Heart left ventricle (tissue), 16 donors: ENCODE measurements at places on chromosomes 2 and 18. TPM values are rescaled to one million over a fixed set of nuclear protein-coding genes. Genes with fewer than 3 reads are reported as not detected.

GRCh38 chr2:210792000-210792399, 235.6 kb downstream of the CPS1 start:
- peak; percentile 35 for DNase-seq

GRCh38 chr18:62505669-62506494, 16.9 kb upstream of the ZCCHC2 start:
- no peak for DNase-seq

GRCh38 chr2:173043476-173043875, 32.2 kb upstream of the MAP3K20 start:
- DNase-seq, result peak; percentile 37

- DNase-seq, result no peak
These were observed 38.3 kb downstream of the PAPOLG start for GRCh38 chr2:60794271-60794863.

- DNase-seq, result no peak
These were observed 68.6 kb downstream of the GALNT3 start for GRCh38 chr2:165725421-165725820.

DNA sequence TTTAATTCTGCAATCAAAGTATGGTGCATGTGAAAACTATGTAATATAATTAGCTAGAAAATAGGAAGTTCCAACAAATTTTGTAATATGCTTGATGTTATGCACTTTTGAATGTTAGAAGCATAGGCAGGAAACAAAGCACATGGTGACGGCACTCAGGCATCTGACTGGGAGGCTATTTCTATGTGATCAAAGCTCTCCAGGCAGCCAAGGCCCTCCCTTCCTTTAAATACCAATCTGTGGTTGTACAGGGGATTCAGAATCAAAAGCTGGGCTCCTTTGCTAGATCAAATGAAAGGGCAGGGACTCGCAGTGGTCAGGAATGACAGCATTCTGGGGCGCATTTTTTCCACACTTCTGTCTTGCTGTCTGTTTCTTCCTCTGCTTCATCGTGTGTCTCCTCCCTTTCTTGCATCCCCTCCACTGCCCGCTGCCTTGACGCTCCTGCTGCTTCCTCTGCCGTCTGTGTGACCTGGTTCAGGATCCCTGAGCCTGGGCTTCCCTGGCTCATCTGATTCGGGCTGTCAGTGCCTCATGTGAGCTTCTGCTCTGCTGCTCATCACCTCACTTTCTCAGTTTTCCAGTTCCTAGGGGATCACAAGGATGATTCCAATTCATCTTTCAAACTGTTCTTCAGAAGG, 30.9 kb downstream of the TMEM182 start:
- no peak for DNase-seq

GRCh38 chr2:54639609-54640008, 83.9 kb upstream of the EML6 start:
- no peak for DNase-seq

DNA sequence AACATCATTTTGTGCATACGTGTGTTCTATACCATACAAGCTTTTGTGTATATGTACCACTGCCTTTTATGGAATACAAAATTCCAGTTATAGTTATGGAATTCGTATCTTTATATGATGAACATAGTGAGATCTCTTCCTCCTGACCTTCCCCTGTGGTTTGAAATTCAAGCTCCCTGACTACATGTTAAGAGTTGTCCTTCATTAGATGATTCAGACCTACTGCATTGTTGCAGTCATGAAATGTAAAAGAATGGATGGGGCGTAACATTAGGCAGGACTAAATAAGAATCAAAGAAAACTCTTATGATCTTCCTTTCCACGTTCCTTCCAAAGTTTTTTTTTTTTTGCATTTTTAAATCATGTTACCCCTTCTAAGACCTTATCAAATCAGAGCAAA, 107.1 kb downstream of the UNC80 start:
- no peak for DNase-seq

- no peak for DNase-seq
These were observed 280.5 kb downstream of the NRXN1 start for GRCh38 chr2:50751311-50752031.

- no peak for DNase-seq
These were observed 59.8 kb upstream of the LYPD6B start for GRCh38 chr2:148978706-148979105.

The GKN1 gene
- not detected for total RNA-seq

The NR4A2 gene
- 0.82 TPM for total RNA-seq

The SERTAD2 gene
- total RNA-seq, result 12.2 TPM

The EFHD1 gene
- total RNA-seq, result 20.7 TPM

The SLC25A12 gene
- 117 TPM for total RNA-seq
